HCT116 (cell line): ENCODE measurements at places on chromosomes 7 and 10. TPM values are rescaled to one million over a fixed set of nuclear protein-coding genes. Genes with fewer than 3 reads are reported as not detected.

- no peak for DNase-seq
Measured at GRCh38 chr10:78284381-78284780, 250.7 kb downstream of the RPS24 start.

GRCh38 chr7:30330134-30331111 lies 46.0 kb downstream of the ZNRF2 start:
- DNase-seq = no peak

- DNase-seq = no peak
Measured at GRCh38 chr7:30430777-30431176, 47.8 kb downstream of the NOD1 start.

- DNase-seq = no peak
Measured at GRCh38 chr7:157126921-157127320, 11.8 kb upstream of the UBE3C start.

GRCh38 chr7:1720326-1720725 lies 50.2 kb downstream of the ELFN1 start:
- no peak for DNase-seq

- no peak for DNase-seq
Measured at GRCh38 chr10:63286340-63286739, 153.2 kb downstream of the NRBF2 start.

- DNase-seq = no peak
Measured at GRCh38 chr10:24652381-24652957, 71.2 kb downstream of the ARHGAP21 start.

DNA sequence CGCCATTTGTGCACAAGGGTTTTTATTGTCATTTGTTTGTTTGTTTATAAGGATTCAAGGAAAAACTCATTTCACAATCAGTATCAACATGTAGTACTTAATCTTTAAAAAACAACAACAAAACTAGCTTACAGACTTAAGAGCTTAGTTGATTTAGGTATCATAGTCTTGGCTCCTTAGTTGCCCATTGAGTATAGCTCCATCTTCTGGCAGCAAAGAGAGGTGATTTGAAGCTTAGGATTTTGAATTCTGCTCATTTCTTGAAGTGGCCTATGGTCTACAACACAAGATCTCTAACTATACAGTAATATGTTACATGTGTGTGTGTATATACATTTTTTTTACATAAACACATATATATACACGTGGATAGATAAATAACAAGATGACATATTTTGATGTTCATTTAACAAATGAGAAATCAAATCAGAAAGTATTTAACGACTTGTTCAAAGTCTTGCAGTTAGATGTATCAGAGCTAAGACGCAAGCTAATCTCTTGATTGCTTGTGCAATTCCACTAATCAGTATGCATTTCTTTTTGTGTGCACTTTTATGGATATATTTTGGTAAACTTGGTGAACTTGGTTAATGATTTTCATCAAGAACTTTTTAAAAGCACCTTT lies 307.3 kb downstream of the CAMK1D start:
- DNase-seq = peak; percentile 48

GRCh38 chr7:19009241-19009935 lies 108.0 kb downstream of the TWIST1 start:
- no peak for DNase-seq

NPC1L1 gene
- total RNA-seq = 0.15 TPM

AEBP1 gene
- total RNA-seq = 0.49 TPM
